NCI-H510A treated with DMSO at 0.1 percent for 48 hours (cell line): ENCODE measurements at places on chromosomes 2 and 18.

GRCh38 chr2:166249318-166249717 lies 121.5 kb upstream of the SCN1A start:
- DNase-seq = no peak

DNA sequence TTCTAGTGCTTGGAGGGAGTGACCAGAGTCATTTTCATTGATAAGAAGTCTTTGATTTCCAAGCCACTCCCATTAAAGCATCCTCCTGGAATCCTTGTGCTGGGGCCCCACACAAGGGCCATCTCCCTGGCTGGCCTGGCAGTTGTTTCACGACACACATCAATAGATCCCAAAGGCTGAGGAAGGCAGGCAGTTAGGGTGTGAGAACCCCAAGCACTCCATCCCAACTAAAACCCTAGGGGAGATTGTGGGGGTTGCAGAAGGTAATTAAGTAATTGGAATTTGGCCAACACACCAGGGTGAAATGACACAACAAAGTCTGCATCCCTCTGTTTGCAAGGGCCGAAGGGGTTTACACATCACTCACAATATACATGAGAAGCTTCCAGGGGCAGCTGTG lies 578.1 kb upstream of the SYT4 start:
- no peak for DNase-seq

DNA sequence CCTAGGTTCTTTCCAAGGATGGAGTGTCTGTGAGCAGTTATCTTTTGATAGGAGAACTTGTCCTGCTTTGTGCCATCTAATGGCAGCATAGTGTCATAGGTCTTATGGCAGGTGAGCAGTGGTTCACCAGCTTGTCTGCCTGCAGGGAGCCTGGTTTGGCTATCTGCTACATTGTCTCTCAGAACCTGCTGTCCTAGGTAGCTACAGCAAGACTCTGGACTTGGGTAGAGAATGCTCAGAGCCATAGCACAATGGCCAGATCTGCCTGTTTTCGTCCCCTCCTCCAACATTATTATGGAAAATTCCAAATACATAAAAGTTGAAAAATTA lies 28.3 kb downstream of the AGFG1 start:
- no peak for DNase-seq

GRCh38 chr2:134290358-134290757 lies 36.5 kb downstream of the MGAT5 start:
- no peak for DNase-seq

GRCh38 chr2:144331674-144332355 lies 188.1 kb downstream of the ZEB2 start:
- peak; percentile 65 for DNase-seq
